Brain (organoid and tissue), 16 donors: ENCODE measurements at places on chromosomes 2 and 18. TPM values are rescaled to one million over a fixed set of nuclear protein-coding genes. Genes with fewer than 3 reads are reported as not detected.

Gene ATF2
- polyA plus RNA-seq, result 18.2 TPM

Gene SLC9A2
- 0.20 TPM for polyA plus RNA-seq

Gene APLF
- polyA plus RNA-seq, result 0.24 TPM

Gene EVA1A
- 4.9 TPM for polyA plus RNA-seq

Gene PPP3R1
- 69.5 TPM for polyA plus RNA-seq

GRCh38 chr2:166188084-166188483, 60.3 kb upstream of the SCN1A start:
- no peak for DNase-seq

DNA sequence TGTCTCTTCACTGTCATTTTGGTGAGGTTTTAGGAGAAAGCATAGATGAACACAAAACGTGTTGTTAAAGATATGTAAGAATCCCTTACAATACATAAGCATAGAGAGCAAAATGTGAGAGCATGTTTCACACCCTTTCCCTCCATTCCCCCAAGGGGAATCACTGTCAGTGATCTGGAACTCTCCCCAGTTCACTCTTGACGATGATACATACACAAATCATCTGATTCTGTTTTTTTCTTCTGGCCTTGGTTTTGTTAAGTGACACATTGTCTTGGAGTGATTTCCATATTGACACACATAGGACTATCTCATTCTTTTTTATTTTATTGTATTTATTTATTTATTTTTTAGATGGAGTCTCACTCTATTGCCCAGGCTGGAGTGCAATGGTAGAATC, 53.7 kb upstream of the TANC1 start:
- DNase-seq, result no peak

DNA sequence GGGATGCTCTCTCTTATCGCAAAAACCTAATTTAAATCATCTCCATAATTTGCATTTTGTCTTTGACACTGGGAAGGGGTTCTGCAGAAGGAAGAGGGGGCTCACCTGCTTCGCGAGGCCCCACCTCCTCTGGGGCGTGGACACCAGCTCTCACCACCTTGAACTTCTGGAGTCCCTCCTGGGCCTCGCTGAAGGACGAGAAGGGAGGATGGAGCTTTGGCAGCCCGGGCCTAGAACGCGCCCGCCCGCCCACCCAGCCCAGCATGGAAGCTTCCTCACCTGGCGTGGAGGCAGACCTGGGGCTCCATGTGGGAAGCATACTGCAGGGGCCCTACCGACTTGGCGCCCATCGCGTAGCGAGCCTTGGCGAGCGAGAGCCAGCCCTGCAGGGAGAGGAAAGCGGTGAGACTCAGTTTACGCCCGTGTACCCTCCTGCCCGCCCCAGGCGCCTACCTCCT, 1.1 kb upstream of the IMP4 start:
- DNase-seq, result no peak

DNA sequence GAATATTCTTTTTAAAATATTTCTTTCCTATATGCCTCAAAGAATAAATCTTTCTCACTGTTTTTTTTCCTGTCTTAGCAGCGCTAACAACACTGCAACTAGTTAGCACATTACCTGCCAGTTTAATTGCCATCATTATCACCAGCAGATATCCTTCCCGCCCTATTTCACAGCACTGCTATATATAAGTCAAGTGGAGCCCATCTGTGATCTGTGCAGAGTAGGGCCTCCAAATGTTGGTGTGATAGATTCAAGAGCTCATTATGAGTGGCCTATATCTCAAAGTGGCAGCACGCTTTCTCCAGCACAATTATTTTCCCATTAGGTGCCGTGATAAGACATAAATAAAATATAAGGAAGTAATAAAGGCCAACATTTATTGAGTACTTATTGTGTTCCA, 19.8 kb upstream of the RGPD4 start:
- no peak for DNase-seq

GRCh38 chr2:225457482-225457881, 58.0 kb downstream of the NYAP2 start:
- DNase-seq, result no peak

DNA sequence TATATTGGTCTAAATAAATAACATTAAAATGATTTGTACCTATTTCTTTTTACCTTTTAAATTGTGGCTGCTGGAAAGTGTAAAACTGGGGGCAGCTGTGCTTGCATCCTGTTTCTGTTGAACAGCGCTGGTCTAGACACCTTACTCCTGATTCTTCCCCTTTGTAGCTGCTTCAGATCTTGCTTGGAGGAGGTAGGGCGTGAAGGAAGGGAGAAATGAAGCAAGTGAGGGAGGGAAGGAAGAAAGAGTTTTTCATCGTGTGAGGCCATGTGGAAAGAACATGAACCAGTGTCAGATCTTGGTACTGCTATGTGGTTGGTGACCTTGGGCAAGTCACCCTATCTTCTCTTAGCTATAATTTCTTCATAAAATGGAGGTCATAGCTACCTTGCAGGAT, 89.0 kb upstream of the SEC11C start:
- DNase-seq, result no peak

DNA sequence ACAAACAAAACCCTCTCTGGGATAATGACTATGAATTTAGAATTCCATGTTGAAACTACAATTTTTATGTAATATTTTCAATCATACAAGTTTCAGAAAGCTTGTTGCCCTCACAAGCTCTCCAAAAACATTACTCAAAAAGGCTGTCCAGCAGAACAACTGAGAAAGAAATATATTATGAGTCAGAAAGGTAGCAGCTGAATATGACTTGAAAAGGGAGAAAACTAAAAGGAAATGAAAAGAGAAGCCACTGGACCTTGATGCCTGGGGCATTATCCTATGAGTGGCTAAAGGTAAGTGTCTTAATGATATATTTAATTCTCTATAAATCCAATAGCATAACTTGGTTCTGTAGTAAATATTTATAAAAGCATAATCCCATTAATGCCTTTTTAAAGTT, 61.8 kb downstream of the NXPH2 start:
- DNase-seq, result no peak

GRCh38 chr2:206245265-206245672, 29.2 kb upstream of the ZDBF2 start:
- DNase-seq, result no peak

- no peak for DNase-seq
These were observed 205.1 kb upstream of the FAM98A start for GRCh38 chr2:33804155-33804554.

DNA sequence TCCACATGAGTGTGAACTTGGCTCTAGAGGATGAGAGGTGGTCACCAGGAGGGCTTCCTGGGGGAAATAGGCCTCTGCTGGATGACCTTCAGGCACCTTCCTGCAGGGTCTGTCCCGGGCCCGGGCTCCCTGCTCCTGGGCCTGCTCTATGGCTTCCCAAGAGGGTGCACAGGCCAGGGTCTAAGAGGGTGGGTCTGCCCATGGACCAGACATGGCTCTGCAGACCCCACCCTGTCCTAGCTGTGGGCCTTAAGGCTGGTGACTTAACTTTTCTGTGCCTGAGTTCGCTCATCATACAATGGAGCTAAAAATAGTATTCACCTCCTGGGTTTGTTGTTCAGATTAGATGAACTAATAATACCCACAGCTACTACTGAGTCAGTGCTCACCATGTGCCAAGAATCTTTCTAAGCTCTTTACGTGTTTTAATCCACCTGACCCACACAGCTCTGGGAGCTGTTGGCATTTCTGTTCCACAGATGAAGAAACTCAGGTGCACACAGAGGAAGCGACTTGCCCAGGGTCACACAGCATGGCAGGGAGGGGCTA, 14.4 kb downstream of the INHBB start:
- DNase-seq, result no peak

DNA sequence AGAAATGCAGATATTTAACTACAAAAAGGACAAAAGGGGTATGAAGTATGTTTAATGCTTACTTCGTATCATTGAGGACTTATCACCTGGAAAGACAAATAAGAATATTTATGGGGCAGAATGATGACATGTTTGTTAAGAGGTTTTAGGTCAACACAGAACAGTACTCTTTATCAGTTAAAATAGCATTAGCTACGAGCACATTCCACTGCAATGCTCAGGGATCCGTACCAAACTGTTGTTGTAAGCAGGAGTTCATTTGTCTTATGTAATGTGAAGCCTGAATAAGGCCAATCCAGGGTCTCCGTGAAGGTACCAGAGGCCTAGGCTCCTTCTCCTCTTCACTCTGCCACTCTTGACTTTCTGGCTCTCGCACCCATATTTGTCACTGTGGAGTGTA, 465.7 kb upstream of the NRP2 start:
- no peak for DNase-seq

- DNase-seq, result no peak
These were observed 67.1 kb upstream of the EPAS1 start for GRCh38 chr2:46230115-46230571.

- no peak for DNase-seq
These were observed 86.0 kb upstream of the AFF3 start for GRCh38 chr2:100228415-100228814.

DNA sequence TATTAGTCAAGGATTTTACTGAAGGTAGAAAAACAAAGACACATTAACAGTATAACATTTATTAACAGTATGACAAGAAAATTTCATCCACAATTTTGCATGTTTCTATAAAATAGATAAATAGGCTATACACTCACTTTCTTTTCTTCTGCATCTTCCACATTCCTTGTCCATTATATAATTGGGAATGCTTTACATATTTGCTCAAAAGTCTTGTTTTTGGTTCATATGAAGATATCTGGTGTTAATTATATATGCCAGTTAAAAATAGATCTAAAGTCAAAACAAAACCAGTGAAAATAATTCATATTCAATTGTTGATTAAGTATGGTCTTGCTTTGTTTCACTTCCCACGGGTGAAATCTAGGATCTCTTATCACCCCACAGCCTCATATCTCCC, 53.4 kb downstream of the SERPINB7 start:
- no peak for DNase-seq

DNA sequence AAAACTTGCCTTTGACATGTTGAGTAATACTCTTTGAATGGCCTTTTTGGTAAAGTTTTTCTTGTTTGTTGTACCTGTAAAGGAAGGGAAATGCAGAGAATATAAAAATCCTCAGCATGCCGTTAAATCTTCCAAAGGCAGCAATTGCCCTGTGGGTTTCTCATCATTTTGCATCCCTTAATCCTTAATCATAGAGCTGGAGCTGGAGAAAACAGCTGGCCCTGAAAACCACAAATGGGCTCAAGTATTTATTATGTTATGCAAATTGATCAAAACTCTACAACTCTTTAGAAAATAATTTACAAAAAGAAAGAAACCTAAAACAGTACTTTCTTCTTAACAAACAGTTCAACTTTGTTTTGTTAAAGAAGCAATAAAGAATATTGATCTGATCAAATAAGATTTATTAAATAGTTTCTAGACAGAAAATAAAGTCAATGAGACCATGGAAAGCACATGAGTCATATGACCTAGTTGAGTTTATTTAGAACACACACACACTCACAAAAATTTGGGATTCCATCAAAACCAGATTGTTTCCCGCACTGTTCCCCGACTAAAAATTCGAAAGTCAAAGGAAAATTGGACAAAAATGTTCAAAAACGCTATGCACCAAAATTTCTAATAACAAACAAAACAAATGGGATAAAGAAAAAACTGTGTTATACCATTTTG, 309.0 kb downstream of the GULP1 start:
- no peak for DNase-seq

- DNase-seq, result no peak
These were observed 29.0 kb upstream of the ZFP36L2 start for GRCh38 chr2:43255296-43255910.

DNA sequence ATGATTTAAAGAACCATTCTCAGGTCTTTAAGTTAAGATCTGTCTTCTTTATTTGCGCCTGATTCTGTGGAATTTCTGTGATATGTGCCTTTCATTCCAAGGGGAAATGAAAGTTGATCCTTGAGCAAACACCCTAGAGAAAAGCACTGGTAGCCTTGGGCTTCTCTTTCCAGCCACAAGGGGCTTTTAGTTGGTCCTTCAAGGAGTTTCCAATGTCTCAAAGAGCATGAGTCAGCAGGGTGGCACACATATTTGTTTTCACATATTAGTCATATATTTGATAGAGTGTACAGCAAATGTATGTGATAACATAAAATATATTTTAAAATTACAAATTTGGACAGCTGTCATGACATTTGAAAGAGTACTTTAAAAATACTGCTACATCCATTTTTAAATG, 339.5 kb downstream of the TXNL1 start:
- no peak for DNase-seq

GRCh38 chr18:50395093-50395492, 20.2 kb downstream of the SKA1 start:
- no peak for DNase-seq
